Endothelial cell of umbilical vein (primary cell): ENCODE measurements at places on chromosomes 12 and 14. TPM values are rescaled to one million over a fixed set of nuclear protein-coding genes. Genes with fewer than 3 reads are reported as not detected.

RNASE1 gene
- 182 and 216 TPM in 2 replicates for total RNA-seq

KLRG1 gene
- 2.8 and 4.4 TPM in 2 replicates for total RNA-seq

GRCh38 chr12:64757771-64758170 is 1.4 kb downstream of the GNS start:
- H3K4me3 ChIP-seq, result no peak overlapping the region
- no peak for DNase-seq
- H3K27me3 ChIP-seq, result no peaks in the 10 kb centered on the region
- H3K4me1 ChIP-seq, result peaks cover 32% of the 10 kb centered on the region

DNA sequence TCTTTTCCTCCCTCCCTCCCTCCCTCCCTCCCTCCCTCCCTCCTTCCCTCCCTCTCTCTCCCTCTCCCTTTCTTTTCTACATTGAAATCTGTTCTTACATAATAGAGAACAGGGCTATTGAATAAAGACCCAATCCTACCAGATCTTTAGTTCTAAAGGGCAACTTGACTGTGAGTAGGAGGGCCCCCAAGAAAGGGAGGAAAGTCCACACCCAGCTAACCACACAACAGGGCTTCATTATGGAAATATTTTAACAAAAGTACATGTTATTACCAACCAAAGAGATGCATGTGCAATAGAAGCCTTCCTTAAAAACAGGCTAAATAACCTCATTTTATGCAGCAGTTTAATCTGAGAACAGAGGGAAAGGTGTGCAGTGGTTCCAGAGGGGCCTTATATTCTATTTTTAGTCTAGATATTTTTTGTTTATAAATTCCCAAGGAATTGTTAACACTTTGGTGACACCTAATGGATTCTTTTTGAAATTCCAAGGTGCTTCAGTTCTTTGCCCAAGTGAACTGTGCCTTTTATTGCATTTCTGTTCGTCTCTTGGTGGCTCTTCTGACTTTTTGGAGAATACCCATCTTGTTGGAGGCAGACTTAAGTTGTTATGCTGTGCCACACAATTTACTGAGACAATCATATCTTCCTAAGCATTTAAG is 63.0 kb downstream of the GNS start:
- DNase-seq, result peak; percentile 62
- no peak overlapping the region for H3K27ac ChIP-seq
- no peaks in the 10 kb centered on the region for H3K4me1 ChIP-seq
- no peak overlapping the region for H3K4me3 ChIP-seq
- peaks cover 7% of the 10 kb centered on the region for H3K36me3 ChIP-seq
- no peaks in the 10 kb centered on the region for H3K27me3 ChIP-seq

DNA sequence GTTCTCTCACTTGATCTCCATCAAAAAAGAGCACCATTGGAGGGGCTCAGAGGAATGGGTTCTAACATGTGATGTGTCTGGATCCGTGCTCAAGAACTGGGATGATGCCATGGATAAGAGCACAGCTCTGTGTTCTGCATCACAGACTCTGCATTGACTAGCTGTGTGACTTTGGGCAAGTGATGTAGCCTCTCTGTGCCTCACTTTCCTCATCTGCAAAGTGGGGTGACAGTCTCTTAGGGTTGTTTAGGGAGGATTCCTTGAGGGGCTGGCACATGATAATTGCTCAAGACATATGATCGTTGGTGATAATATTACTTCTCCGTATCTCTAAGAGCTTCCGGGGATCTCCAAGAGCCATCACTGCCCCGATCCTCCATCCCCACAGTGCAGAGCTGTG is 202.3 kb downstream of the CHST11 start:
- H3K4me3 ChIP-seq, result no peak overlapping the region
- no peaks in the 10 kb centered on the region for H3K36me3 ChIP-seq
- H3K4me1 ChIP-seq, result no peaks in the 10 kb centered on the region
- H3K27me3 ChIP-seq, result no peaks in the 10 kb centered on the region
- DNase-seq, result no peak
